ENCODE measurements at places on chromosomes 13 and 19.

DNA sequence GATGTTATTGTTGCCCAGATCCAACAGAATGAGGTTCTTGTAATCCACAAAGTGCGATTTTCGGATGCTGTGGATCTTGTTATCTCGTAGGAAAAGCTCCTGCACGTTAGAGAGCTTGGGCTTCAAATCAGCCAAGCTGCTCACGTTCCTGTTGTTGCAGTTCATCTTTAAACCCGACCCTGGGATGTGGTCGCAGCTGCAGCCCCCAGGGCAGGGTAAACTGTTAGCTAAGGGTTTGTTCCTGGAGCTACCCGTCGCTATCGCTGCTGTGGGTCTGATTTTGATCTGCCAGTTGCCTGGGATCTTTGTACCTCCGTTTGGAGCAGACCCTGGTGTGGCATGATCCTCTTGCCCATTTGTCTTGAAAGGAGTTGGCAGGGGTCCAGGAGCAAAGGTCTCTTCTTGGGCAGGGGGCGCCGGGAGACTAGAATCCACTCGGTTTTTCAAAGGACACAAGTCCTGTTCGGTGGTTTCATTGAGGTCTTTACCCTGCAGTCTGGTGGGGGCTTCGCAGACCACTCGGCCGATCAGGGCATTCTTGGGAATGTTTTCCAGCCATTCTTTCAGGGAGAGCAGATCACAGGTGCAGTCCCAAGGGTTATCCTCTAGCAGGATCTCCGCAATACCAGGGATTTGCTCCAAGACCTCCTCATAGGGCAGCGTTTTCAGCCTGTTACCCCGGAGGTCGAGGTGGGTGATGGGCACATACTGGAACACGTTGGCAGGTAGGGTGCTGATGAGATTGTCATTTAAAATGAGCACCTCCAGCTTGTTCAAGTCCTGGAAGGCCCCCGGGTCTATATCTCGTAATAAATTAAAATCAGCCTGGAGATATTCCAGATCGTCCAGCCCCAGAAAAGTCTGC, 1.8 kb downstream of the SLITRK1 start:
- DNase-seq, result peak; percentile 26

- DNase-seq, result no peak
Observed at GRCh38 chr19:52936151-52936953, 13.1 kb upstream of the ZNF888 start.

- no peak for DNase-seq
Observed at GRCh38 chr19:32206065-32206464, 139.3 kb upstream of the ZNF507 start.

DNA sequence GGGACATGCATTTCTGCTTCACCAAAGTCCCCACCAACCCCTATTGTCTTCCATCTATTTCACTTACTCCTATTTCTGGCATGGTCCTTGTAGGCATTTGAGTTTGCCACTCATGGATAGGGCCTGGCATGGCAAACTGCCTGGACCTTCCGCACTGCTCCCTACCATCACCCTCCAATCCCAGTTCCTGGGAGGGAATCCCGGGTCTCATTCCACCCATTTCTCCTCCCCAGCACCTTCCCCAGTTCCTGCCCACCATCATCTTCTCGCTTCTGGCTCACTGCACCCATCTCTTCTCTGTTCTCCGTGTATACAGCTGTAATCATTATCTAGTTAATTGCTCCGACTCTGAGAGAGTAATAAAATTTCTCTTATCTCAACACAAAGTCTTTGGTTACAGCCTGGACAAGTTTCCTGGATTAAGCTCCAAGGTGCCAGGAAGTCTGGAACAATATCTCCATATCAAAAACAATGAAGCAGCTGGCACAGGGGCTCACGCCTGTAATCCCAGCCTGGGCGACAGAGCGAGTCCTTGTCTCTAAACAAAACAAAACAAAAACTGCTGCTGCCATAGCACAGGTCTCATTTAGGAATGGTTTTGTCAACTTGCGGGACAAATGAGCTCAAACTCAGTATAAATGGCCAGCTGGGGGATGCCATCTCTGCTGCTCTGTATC, 17.0 kb upstream of the COX7A1 start:
- DNase-seq, result no peak

DNA sequence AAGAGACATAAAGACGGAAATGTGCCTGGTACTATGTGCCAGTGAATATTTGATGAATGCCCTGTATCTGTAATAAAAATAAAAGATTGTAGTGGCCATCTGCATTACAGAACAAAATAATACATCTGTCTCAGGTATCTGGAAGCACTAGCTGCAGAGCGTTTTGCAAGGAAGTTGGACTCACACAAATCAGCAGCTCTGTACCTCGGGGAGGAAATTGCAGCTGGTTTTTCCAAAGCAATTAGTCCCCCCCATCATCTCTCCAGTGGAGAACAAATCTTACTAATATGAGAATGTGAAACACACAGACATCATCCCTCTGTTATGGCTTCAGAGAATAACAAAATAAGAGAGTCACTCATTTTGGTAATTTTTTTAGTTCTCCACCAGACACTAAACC, 245.3 kb downstream of the ITGBL1 start:
- DNase-seq, result no peak

- DNase-seq, result no peak
Observed at GRCh38 chr19:1065606-1066109, 1.3 kb upstream of the ARHGAP45 start.

- no peak for DNase-seq
Observed at GRCh38 chr13:107461751-107462150, 753.6 kb downstream of the LIG4 start.

DNA sequence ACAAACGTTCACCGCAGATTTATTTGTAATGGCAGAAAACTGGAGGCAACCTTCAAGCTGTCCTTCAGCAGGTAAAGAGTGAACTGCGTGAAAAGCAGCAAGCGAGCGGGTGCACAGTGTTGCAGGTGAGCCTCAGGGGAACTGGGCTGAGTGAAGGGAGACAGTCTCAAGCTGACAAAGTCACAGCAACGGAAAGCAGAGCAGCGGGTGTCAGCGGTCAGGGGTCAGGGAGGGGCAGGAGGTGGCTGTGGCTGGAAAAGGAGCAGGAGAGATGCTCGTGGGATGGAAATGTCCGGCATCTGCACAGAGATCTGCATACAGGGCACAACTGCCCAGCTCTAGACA, 8.5 kb upstream of the RASA3 start:
- no peak for DNase-seq

All from amygdala (tissue), 56 donors.